ENCODE measurements at places on chromosomes 5 and 9.

DNA sequence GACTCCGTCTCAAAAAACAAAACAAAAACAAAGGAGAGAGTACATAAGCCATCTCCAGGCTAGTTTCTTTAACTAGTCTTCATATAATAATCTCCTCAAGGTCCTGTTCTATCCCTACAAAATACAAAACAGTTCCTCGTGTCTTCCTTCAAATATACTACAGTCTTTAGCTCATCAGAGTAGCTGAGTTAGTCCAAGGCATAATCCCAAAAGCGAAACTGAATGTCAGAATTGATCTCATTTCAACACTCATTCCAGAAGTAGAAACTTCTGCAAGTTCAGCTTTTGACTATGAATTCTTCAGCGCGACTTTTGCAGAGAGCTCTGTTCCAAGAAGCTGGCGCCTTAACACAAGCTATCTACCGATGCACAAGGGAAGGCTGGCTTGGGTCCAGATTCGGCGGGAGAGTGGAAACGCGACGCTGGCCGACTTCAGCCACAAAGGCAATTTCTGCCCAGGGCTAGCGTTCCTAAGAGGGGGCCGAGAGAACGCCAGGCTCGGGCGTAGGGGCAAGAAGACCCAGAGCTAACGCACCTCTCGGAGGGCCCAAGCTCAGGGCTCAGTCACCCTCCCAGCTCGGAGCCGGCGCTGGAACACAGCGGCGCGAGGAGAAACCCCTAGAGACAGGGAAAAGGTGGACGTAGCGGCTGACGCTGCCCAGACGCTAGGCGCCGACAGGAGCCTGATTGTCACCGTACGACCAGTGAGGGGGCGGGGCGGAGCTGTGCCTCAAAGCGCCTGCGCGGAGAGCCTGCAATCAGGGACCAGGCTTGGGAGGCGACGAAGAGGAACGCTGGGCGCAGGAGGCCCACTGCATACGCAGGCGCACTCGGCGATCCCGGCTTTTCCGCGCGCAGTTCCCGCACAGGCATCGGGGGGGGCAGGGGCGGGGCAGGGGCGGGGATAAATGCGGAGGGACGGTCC lies 469 bp upstream of the HSDL2 start:
- DNase-seq: peak; percentile 94

- no peak for DNase-seq
Measured at GRCh38 chr5:39379693-39380092, 15.4 kb upstream of the C9 start.

DNA sequence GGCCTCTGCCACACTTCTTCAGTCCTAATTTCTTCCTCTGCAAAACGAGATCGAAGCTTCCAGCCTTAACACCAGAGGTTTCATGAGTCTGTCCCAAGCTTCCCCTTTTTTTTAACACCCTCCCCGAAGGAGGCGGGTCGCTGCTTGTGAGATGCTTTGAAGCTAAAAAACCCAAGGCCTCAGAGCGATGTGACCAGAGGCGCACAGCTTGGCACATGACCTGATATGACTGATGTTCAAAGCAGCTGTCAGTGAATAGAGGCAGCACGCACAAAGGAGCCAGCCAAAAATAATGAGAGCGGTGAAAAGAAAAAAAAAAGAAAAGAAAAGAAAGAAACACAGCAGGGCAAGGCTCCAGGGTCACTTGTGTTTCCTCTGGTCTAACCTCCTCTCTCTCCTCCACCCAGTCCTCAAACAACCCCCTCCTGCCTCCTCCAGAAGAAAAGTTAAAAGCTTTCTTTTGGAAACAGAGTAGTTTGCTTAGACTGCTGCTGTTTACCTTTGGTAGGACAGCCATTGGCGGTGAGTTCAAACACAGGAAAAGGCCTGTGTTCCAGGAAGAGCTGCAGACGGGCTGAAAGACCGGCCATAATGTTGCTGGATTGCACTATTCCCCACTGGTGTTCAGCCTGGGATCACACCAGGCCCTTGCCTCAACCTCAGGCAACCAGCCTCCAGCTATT lies 10.9 kb upstream of the ZNF366 start:
- no peak for DNase-seq

- no peak for DNase-seq
Measured at GRCh38 chr5:17282283-17283120, 65.1 kb downstream of the BASP1 start.

DNA sequence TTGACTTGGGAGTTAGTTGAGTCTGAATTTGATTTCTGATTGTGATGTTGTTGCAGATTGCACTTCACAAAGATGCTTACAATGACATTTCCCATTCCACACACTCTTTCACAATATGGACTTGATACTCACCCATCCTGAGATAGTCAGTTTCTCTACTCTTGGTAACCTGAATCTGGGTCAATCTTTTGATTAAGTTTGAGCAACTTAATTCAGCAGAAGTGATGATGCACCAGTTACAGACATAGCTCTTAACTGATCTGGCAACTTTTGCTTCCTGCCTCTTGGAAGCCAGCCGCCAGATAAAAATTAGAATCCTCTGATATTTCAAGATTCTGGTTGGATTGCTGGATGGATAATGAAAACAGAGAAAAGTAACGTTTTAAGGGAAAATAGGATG lies 79.7 kb upstream of the OSMR start:
- no peak for DNase-seq

- DNase-seq: no peak
Measured at GRCh38 chr5:15004506-15004905, 132.9 kb upstream of the ANKH start.

Measured in A172 (cell line).